ENCODE measurements at places on chromosomes 5 and 9.

- no peak for DNase-seq
Measured at GRCh38 chr9:71072587-71072986, 48.8 kb downstream of the TRPM3 start.

DNA sequence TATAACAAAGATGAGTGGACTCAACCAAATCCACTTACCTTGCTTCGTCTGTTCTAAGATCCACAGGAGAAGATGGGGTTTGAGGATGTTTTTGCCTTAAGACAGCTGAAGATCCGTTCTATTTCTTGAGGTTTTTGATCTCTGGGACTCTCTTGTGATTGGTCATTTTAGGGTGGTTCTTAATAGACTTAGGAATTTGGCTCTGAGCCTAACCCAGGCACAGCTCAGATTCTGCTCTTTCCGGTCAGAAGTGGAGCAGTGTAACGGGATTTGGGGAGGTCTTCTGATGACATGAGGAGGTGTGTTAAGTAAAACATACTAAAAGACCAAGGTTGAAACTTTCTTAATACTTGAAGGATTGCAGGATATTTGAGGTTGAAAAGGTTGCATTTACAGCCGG is 166.9 kb downstream of the DMRT2 start:
- no peak for DNase-seq

DNA sequence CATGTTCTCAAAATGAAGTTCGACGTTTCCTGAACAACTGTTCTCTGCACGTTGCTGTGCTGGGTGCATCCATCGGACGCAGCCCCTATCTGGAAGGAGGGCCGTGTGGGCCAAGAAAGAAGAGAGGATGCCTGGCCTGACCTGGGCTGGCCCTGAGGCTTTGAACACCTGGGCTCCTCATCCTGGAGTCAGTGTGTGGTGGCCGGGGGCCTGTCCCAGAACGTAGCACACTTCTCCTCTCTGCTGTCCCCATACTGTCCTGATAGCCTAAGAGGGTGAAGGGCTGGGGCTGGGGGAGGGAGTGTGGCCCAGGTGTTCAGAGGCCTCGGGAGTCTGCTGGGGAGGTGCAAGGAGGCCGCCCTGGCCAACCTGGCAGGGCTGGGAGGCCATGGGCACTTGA is 21.5 kb downstream of the COL5A1 start:
- DNase-seq: no peak

DNA sequence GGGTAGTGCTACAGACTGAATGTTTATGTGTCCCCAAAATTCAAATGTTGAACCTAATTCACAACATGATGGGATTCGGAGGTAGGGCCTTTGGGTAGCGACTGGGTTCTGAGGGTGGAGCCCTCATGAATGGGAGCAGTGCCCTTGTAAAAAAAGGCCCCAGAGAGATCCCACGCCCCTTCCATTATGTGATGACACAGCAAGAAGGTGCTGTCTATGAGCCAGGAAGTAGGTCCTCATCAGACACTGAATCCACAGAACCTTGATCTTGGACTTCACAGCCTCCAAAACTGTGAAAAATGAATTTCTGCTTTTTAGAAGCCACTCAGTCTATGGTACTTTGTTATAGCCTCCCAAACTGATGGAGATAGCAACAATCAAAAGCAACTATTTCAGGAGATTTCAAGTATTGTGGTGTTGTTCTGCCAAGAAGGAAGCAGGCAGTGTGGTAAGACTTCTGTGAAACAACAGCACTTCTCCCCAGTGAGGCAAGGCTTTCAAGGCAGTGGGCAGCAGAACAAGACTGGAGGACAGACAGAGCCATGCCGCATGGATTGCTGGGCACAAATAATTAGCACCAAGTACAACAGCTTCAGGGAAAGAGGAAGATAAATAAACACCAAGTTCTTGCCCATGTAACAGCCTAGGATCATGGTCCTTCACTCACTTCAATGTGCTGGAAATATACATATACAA is 76.1 kb downstream of the OR2K2 start:
- DNase-seq: no peak

GRCh38 chr9:96566498-96567202 is 53.0 kb downstream of the CDC14B start:
- DNase-seq: peak; percentile 45

GRCh38 chr9:108484468-108484867 is 371.3 kb downstream of the ACTL7B start:
- DNase-seq: no peak

DNA sequence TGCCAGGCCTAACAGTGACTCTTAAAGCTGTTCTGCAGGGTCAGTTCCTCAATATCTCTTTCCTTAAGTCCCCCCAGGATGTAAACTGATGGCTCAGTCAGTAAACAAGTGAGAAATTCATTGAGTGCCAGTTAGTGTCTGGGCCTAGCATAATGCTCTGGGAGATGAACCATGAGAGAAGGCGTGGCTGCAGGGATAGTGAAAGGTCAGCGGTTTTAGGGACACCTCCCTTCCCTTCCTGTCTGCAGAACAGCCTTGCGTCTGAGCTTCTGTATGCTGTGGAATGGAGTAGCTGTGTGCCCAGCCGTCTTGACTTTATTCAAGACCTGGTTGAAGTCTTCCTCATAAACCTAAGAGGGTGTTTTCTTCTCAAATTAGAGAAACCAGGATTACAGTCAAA is 46.7 kb upstream of the DMRT3 start:
- DNase-seq: no peak

- DNase-seq: no peak
Measured at GRCh38 chr5:36815871-36816270, 60.7 kb upstream of the NIPBL start.

DNA sequence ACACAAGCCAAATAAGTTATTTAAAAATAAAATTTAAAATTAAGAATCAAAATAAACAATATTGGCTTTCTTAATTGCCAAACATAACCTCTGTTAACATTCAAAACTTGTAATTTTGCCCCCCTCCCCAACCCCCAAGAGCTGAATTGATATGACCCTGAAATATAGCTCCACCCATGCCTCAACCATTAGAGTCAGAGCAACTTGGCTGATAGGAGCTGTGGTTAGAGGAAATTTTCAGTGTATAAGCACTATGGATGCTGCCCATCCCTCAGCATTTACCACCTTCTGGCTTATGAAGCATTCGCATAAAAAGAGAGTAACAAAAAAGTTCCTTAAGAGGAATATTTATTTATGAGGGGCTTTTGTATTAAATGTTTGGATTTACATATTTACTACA is 6.1 kb downstream of the POC5 start:
- DNase-seq: no peak

GRCh38 chr9:14428781-14429230 is 114.9 kb upstream of the NFIB start:
- DNase-seq: peak; percentile 74

DNA sequence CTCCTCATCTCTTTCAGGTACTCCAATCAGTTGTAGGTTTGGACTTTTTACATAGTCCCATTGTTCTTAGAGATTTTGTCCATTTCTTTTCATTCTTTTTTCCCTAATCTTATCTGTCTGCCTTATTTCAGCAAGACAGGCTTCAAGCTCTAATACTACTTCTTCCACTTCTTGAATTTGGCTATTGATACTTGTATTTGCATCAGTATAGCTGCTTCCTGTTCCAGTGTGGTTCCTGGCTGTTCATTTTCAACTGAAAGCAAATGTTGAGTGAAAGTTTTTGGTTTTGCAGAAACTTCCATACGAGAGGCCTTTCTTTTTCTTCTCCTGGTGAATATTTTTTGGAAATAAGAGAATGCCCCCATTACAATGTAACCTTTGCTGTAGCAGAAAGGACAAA is 12.0 kb upstream of the IFNA1 start:
- no peak for DNase-seq

- DNase-seq: peak; percentile 95
Measured at GRCh38 chr9:127578952-127579853, 32.9 kb upstream of the STXBP1 start.

GRCh38 chr5:108876451-108876850 is 128.8 kb downstream of the FER start:
- DNase-seq: no peak

DNA sequence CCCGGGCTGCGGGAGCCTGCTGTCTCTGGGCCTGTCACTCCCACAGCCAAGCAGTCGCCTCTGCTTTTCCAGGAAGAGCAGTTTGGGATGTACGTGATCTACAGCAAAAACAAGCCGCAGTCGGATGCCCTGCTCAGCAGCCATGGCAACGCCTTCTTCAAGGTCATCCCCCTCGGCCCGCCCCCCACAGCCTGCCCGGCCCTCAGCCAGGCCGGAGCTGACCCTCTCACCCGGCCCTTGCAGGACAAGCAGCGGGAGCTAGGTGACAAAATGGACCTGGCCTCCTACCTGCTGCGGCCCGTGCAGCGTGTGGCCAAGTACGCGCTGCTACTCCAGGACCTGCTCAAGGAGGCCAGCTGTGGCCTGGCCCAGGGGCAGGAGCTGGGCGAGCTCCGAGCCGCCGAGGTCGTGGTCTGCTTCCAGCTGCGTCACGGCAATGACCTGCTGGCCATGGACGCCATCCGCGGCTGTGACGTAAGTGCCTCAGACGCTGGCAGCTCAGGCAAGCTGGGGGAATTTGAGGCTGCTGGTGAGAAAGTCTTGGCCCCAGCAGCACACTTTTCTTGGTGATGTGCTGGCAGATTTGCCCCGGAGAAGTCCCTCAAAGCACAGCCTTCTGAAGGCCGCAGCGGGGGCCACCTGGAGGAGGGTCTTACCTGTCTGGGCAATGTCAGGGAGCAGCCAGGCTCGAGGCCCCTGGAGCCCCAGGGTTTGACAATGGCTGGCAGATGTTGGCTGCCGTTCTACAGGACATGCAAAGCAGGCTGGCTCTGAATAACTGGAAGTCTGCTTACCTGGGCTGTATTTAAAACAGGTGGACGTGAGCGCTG is 20.1 kb upstream of the LRRC14B start:
- no peak for DNase-seq

DNA sequence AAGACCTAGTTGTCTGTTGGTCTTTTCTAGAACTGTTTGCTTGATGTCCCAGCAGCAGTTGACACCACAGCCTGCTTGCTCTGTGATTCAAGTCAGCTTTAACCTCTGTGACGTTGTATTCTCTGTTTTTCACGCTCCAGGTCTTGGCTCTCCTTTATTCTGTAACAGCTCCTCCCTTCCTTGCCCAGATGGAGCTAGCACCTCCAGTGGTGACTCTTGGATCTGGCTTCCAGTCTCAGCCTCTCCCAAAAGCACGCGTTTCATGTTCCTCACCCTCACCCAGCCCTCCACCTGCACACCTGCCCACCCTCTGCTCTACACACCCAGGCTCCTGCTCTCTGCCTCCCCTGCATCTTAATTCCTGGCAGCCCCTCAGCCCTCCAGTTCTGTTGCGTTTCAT is 50.6 kb downstream of the DMRT1 start:
- no peak for DNase-seq

GRCh38 chr9:122042056-122042455 is 51.1 kb downstream of the TTLL11 start:
- no peak for DNase-seq

DNA sequence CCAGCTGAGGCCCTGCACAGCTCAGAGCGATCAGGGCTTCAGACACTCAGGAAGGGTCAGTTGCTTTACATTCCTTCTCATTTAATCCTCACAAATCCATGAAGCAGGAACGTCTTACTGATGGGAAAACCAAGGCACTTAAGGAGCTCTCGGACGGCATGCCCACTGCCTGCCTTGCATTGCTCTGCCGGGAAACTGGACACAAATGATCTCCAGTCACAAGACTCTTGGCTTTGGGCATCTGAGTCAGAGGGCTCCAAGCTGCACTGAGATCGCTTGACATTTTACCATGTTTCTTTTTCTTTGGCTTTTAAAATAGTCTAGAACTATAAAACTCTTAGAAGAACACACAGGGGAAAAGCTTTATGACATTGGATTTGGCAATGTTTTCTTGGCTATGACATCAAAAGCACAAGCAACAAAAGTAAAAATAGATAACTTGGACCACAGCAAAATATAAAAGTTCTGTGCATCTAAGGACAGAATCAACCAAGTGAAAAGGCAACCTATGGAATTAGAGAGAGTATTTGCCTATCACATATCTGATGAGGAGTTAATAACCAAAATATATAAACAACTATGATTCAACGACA is 43.6 kb upstream of the HRH2 start:
- no peak for DNase-seq
